ENCODE measurements at places on chromosomes 6 and 20.

- no peak for DNase-seq
Observed at GRCh38 chr20:50115041-50115512, 2.1 kb upstream of the UBE2V1 start.

- no peak for DNase-seq
Observed at GRCh38 chr20:49973981-49974380, 8.8 kb upstream of the SNAI1 start.

DNA sequence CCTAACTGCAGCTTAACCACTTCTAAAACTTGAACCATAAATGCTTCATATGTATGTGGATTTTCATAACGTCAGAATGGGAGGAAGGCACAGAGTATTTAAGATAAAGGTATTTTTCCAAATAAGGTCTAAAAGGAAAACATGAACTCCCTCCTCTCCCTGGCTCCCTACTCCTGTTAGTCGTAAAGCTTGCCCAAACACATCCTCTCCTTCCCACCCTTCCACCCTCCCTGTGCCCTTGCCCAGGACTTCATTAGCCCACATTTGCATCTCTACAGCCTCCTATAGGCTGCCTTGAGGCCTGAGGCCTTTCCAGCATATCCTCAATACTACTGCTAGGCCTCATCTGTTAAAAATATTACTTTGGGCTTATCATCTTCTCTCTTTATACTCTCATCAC, 17.1 kb upstream of the SMIM13 start:
- no peak for DNase-seq

DNA sequence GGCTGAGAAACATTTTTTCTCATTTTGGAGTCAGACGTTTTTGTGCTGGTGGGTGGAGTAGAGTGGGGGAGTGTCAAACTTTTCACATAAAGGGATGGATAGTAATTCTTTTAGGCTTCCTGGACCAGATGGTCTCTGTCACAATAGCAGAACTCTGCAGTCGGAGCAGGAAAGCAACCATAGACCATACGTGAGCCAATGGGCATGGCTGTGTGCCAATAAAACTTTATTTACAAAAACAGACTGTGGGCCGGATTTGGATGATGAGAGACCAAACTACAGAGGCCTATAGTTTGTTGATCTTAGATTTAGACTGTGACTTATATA, 70.8 kb upstream of the SLC22A23 start:
- DNase-seq: no peak

GRCh38 chr20:63362436-63363009, 1.4 kb upstream of the CHRNA4 start:
- DNase-seq: no peak

DNA sequence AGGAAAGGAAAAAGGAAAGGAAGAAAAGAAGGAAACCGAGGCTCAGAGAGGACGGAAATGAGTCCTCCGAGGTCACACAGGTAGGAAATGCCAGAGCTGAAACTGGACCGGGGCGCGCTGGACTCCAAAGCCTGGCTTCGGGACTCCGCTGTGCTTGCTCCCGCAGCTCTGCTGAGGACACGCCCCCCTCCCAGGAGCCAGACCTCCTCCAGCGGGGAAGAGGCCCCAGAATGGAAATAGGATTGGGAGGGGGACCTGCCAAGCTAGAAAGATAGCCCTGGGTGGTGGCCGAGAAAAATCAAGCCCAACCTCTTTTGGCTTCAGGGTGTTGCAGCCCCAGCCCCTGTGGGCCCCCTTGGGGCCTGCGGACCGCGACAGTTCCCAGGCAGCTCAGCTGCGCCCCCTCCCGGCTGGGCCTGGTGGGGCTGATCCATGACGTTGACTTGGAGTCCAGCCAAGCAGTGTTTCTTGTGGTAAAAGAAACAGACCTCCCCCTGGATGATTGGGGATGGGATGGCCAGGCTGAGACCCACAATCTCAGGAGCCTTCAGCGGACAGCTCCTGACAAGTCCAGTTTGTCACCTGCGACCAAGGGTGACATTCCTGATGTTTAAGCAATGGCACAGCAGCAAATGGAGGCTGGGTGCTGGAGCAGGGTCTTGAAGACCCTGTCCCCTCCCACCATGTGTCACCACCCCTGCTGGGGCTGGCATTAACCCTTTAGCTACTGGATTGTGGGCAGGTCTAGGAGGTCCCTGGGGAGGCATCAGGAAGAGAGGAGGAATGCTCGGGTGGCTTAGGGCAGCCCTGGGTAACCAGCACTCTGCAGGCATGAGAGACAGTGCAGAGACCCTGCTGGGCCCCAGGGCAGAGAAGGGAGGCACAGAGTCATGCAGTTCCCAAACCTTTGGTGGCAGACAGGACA, 55.4 kb downstream of the RIPOR3 start:
- DNase-seq: peak; percentile 83

DNA sequence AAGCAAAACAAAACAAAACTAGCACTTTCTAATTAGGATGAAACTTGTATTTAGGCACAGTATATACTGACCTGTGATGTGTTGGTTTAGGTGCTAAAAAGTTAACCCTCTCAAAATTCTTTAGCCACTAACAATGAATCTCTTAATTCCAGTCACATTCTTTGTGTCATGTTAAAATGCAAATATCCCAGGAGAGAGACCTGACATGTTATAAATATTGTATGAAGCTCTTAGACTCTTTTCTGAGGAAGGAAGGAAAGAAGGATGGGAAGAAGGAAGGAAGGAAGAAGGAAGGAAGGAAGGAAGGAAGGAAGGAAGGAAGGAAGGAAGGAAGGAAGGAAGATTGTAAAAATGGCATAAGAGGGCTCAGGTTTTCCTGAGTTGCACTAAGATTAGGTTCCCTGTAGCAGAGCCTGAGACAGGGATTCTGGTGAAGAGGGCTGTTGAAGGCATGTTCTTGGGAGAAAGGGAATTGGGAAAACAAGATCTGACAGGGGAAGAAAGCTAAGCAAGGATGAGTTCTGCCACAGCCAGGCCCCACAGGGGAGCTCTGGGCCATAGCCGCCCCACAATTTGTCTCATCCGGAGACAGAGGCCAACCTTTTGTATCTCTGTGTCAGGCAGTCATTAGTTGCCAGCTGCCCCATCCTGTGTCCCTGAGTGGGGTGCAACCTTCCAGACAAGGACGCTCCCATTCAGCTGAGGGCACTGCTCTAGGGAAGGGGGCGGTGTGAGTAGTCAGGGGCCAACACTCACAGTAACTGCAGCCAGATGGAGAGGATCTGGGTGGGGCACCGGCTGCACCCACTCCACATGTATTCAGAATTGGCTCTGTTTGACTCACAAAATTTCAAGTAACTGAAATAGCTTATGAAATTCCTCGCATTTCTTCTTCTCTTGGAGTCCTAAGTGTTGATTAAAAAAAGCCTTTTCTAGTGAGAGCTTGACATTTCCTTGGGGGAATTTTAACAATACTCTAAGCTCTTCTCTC, 189.3 kb upstream of the ARG1 start:
- no peak for DNase-seq

DNA sequence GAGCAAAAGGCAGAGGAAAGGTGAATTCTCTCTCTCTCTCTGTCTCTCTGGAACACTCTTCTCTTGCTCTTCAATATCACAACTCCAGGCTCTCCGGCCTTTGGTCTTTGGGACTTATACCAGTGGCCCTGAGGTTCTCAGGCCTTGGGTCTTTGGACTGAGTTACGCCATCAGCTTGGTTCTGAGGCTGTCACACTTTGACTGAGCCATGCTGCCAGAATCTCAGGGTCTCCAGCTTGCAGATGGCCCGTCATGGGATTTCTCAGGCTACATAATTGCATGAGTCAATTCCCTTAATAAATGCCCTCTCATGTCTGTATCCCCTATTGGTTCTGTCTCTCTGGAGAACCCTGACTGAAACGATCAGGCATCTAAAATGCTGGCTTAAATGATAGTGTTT, 12.9 kb downstream of the BTN2A1 start:
- DNase-seq: no peak

GRCh38 chr20:32206760-32207625, 550 bp downstream of the PLAGL2 start:
- DNase-seq: no peak

GRCh38 chr6:29558439-29559079, 973 bp downstream of the UBD start:
- no peak for DNase-seq

GRCh38 chr6:68730291-68731054, 95.4 kb downstream of the ADGRB3 start:
- no peak for DNase-seq

DNA sequence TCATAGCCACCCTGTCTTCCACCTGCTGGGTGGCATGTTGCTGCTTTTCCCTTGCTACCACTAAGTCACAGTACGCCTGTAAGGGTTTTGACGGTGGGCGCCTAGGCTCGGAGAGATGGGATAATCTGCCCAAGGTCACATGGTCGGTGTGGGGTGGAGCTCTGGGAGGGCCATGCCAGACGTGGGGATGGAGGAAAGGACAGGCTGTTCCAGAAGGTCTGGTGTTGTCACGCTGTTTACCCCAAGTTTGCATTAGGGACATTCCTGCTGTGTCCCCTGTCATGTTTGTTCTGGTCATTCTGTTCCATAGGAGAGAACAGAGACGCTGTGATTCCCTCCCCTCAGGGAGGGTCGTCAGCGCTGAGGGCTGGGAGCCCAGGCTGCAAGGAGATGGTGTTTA, 16.1 kb downstream of the IP6K3 start:
- DNase-seq: no peak

DNA sequence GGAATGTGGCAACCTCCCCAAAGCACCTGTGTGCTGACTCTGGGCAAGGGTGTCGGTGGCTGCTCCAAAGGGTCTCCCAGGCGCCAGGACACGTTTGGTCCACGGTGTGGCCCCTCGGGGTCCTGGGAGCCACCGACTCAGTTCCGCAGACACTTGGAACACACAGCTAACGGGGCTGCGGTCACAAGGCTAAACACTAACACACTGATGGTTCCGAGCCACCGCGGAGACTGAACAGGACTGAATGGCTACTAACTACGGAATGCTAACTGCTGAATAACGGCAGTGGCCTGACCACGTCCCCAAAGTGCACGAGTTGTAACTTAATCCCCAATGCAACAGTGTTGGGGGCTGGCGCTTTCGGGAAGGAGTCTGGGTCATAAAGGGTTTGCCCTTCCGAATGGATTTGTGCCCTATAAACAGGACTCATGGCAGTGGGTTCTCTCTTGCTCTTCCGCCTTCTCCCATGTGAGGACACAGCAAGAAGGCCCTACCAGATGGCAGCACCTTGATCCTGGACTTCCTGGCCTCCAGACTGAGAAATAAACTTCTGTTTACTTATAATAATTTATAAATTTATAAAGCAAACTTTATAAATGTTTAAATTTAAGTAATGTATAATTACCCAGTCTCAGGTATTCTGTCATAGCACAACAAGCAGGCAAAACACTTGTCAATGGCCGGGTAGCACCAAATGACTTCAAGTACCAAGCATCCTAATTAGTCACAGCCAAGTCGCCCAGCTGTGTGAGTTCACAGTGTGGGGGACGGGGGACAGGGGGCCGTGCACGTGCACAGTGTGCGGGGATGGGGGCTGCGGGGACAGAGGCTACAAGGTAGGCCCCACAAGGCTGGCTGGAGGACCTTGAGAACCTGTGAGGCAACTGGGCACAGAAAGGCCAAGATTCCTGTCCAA, 2.3 kb upstream of the EEF1A2 start:
- DNase-seq: no peak

- no peak for DNase-seq
Observed at GRCh38 chr20:57080796-57081195, 185.6 kb downstream of the BMP7 start.

DNA sequence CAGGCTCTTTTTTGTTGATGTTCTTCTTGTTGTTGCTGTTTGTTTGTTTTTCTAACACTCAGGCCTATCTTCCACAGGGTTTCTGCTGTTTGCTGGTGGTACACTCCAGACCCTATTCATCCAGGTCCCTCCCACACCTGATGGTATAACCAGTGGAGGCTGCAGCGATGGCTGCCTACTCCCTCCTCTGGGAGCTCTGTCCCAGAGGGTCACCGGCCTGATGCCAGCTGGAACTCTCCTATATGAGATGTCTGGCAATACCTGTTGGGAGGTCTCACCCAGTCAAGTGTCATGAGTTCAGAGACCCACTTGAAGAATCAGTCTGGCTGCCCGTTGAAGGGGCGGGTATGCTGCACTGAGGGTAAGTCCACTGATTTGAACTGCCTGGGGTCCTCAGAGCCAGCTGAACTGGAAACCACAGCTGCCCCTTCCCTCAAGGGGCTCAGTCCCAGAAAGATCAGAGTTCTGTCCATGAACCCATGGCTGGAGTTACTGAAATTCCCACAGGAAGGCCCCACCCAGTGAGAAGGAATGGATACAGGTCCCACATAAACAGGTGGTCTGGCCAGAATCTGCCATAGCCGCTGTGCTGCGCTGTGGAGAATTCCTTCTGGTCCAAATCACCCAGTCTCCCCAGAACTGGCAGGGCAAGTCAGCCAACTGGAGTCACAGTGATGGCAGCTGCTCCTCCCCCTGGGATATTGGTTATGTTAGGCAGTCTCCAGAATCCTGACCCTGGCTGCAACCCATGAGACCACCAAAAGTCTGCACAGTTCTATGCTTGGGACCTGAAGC, 664.4 kb downstream of the FRK start:
- no peak for DNase-seq

DNA sequence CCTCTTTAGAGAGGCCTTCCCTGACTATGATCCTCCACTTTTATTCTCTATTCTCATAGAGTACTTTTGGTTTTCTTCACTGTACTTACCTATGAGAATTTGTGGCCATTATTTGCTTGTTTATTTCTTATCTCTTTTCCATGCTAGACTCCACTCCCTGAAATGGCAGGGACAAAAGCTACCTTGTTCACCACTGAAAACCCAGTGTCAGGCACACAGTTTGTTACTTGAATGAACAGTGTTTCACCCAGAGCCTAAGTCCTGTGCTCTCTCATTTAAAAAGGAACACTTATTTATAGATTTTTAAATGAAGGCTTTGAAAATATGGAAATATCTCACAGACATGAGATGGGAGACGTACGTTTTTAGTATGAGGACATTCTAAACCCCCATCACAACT, 47.7 kb upstream of the ENPP5 start:
- no peak for DNase-seq

GRCh38 chr6:78810698-78811097, 56.7 kb upstream of the IRAK1BP1 start:
- no peak for DNase-seq

DNA sequence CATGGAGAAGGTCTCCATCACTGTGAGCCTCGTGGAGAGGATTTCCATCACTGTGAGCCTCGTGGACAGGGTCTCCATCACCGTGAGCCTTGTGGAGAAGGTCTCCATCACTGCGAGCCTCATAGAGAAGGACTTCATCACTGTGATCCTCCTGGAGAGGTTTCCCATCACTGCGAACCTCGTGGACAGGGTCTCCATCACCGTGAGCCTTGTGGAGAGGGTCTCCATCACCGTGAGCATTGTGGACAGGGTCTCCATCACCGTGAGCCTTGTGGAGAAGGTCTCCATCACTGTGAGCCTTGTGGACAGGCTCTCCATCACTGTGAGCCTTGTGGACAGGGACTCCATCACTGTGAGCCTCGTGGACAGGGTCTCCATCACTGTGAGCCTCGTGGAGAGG, 140.4 kb downstream of the ERMARD start:
- DNase-seq: no peak

- DNase-seq: peak; percentile 33
Observed at GRCh38 chr6:28693751-28694443, 168.2 kb downstream of the GPX5 start.

GRCh38 chr6:155272353-155273232, 8.8 kb downstream of the CLDN20 start:
- DNase-seq: no peak

All from nephron progenitor cell (in vitro differentiated cells).